CD4-positive, alpha-beta T cell treated with Interleukin-15 for 1 hour (primary cell): ENCODE measurements at places on chromosomes 13 and 19.

- DNase-seq = no peak
Measured at GRCh38 chr13:36101157-36101556, 30.0 kb downstream of the DCLK1 start.

DNA sequence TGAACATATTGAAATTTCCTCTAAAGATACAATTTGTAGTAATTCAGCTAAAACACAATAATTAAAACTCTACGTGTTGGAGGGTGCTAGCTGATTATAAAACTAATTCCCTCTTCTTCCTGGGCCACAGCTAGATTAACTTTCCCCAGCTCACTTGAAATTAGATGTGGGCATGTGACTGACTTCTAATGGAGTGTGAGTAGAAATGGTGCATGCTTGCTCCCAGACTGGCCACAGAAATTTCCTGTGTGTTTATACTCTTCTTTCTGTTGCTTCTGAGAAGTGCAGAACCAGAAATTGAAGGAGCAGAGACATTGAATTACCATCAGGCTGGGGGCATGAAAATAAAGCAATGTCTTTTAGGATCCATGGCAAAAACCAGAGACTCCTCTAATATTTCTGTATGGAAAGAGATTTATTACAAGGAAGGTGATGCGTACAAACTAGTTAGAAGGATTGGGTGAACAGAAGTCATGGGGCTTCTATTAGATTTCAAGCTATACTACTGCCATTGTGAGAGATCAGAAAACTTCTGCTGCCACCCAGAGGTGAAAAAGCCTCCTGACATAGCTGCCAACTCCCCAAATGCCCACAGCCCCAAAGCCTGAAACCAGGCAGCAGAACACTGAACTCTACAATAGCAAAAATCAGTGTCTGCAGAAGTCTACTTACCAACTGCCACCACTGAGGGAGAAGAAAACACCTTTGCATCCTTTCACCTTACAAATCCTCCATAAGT is 379.2 kb upstream of the MIR17HG start:
- no peak for DNase-seq

DNA sequence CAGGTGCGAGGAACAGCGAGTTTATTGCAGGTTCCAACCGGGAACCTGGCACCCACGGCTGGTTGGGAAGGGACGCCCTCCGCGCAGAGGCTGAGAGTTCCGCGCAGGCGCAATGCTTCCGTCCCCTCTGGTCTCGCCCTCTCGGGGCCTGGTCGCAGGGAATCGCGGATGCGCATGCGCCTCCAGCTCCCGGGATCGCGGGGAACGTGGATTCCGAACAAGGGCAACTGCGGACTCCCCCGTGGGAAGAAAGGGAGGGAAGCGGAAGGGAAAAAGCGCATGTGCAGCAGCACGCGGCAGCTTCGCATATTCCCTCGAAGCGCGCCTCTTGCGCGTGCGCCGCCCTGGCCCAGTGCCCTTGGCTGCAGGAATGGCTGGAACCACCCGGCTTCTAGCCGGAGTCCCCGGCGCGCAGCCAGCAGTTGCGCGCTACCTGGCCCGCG is 1.1 kb downstream of the TSSK6 start:
- DNase-seq = peak; percentile 33

- DNase-seq = no peak
Measured at GRCh38 chr13:44605275-44605674, 29.1 kb upstream of the TSC22D1 start.

DNA sequence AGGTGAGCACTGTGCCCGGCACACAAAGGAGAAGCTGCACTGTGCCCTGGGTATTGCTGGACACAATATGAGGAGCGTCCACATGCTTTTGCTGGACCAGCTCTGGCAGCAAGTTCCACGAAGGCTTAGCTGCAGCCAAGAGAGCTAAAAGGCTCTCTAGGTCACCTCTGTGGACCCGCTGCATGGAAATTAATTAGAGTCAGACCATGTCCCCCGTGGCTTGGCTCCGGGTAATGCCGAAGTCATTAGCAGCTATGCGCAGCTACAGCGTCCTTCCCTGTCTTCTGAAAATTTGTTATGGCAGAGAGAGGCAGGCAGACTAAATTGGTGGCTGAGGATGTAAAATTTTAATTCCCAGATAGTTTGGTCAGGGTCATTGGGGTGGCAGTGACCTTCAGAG is 271.5 kb downstream of the SLC7A1 start:
- no peak for DNase-seq

GRCh38 chr13:50699874-50700663 is 143.4 kb downstream of the DLEU7 start:
- DNase-seq = no peak
